ENCODE measurements at places on chromosomes 4 and X. TPM values are rescaled to one million over a fixed set of nuclear protein-coding genes. Genes with fewer than 3 reads are reported as not detected.

- DNase-seq, result peak; percentile 70
Measured at GRCh38 chrX:45807572-45808425, 607.1 kb upstream of the DIPK2B start.

EPGN gene
- not detected for total RNA-seq

NPY2R gene
- not detected for total RNA-seq

DNA sequence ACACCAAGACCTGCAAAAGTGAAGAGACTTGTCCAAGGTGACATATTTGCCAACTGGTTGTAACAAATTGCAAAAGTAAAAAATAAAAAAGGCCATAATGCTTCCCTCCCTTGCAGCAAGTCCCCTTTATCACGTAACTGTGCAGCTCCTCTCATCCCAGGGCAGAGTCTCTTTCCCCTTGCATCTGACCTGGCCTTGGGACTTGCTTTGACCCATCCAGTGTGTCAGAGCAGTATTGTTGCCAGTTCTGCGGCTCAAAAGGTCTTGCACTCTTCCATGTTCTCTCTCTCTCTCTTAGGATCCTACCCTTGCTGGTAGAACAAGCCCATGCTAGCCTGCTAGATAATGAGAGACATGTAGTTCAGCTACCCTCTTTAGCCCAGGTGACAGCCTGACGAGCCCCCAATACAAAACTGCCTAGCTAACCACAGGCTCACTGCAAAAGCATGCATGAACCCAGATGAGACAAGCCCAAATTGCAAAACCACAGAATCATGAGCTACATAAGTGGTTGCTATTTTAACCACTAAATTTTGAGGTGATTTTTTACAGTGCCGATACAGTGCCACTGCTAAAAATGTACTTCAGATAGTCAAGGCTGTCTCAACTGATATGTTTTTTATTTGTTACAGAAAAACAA, 289.5 kb upstream of the PPARGC1A start:
- DNase-seq, result no peak

DNA sequence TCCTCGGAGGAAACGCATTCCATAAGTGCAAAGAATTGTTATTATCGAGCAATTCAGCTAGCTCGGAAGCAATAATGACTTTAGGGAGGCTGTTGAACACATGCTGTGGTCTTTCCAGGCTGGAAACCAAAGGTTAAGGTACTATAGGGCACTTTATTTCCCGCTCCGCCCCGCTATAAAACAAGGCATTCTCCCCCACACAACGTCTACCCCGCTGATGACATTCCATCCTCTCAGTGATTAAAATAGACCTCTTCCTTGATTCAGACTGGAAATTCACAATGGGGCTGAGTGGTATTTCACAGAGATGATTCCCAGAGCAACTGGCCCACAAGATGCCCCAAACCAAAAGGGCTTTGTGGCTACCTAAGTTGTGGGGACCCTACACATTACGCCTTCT, 196.4 kb downstream of the STIM2 start:
- DNase-seq, result no peak

- peak; percentile 4 for DNase-seq
Measured at GRCh38 chrX:93673869-93674271, at the start of gene FAM133A. TSS of gene FAM133A (plus strand) at chrX:93674206. CDS start at chrX:93709420, 35,214 bp downstream.

DNA sequence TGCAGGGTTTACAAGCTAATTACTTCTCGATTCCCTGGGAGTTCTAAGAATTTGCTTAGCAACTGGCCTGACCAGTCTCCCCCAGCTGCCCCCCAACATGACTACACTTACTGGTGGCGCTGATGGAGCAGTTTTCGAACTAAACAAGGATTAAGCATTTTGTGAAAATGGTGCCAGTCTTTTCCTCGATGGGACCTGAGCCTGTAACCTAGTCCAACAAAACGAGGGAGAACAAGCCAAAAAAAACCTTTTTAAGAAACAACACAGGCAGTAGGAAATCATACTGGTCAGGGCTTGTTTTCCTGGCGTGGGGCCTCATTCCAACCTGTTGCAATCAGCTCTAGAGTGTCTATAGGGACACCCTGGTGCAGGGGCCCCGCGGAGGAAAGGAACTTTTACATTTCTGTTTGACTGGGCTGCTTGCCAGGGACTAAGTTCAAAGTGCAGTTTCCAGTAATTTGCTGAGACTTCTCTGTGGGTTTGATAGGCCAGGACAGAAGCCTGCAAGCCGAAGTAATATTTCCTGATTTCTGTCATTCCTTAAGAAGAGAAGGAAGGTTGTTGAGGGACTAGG, 158.7 kb downstream of the SPRY1 start:
- peak; percentile 74 for DNase-seq

EVC2 gene
- total RNA-seq, result 5.9 TPM

DNA sequence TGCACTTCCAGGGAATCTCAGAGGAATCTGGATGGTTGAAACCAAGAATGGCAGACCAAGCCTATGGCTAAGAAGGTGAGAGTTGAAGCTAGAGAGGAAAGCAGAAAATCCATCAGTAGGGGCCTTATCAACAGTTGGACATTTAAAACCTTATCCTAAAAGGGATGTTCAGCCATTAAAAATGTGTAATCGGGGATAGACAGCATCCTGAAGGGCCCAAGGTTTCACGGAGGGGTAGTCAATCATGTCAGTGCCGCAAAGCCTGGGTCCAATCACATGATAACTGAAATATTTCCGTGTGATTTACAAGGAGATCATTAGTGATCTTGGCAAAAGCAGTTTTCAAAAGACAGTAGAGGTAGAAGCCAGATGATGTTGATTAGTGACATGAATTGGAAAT, 61.9 kb upstream of the ELOVL6 start:
- DNase-seq, result no peak

- no peak for DNase-seq
Measured at GRCh38 chrX:13854003-13854402, 37.1 kb upstream of the GPM6B start.

- no peak for DNase-seq
Measured at GRCh38 chrX:29913647-29914046, 301.7 kb upstream of the MAGEB2 start.

- no peak for DNase-seq
Measured at GRCh38 chr4:86848136-86848535, 1.0 kb downstream of the SLC10A6 start.

DNA sequence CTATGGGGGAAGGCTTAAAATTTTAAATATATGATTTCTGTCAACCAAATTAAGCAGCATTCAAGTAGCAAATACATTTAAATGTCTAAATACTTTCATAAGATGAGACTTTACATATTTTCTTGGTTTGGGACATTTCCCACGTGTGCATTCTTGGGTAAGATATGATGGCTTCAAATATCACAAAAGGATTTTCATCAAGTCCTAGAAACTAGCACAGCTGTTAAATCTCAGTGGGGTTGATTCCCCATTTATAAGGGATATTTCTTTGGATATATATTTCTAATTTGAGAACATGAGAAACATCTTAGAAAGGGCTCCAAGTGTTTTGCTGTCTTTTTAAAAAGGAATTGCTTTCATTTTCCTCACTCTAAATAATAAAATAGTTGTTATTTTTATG, 90.2 kb downstream of the P2RY10 start:
- no peak for DNase-seq

F11 gene
- not detected for total RNA-seq

USP26 gene
- not detected for total RNA-seq

DNA sequence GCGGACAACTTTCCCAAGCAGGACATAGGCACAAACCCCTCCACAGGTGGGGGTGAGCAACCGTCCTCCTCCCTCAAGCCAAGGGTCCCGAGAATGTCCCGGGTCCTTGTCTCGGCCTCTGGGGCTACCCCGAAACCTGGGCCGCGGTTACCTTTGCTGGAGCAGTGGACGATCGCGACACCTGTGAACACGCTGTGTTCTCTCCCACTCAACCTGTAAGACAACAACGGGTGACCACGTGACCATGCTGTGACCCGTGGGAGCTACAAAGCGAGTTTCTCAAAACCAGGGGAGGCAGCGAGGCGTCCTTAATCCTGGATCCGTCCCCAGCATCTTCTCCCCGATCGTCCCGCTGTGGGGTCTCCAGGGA, 17.9 kb downstream of the ASMTL start:
- no peak for DNase-seq

- DNase-seq, result no peak
Measured at GRCh38 chrX:85223359-85223758, 20.2 kb downstream of the SATL1 start.

ARMCX5 gene
- 24.9 TPM for total RNA-seq

- peak; percentile 16 for DNase-seq
Measured at GRCh38 chr4:173332021-173332487, 2.1 kb downstream of the HMGB2 start.

UTP3 gene
- total RNA-seq, result 14.9 TPM

- DNase-seq, result peak; percentile 60
Measured at GRCh38 chr4:2041239-2042130, 17.6 kb upstream of the NAT8L start.

Measured in IMR-90 (cell line).